ENCODE measurements at places on chromosomes 4 and X.

- DNase-seq, result no peak
Measured at GRCh38 chr4:25271866-25272265, 38.0 kb downstream of the PI4K2B start.

DNA sequence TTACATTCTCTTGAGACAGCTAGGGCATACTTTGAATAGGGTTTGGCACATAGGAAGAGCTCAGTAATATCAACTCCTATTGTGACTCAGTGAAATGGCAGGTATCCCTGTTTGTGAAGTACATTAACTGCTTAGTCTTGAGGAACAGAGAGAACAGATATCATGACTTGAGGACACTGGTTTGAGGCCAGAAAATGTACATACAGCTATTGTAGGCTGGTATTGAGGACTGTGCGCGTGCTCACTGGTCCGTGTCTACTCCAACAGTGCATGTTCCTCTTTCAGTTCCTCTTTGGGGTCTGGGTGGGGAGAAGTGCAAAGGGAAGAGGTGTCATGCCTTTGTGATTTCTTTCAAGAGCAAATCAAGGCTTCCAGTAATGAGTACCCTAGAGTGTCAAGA is 34.6 kb upstream of the TBC1D9 start:
- no peak for DNase-seq

GRCh38 chr4:81635739-81636138 is 164.0 kb upstream of the RASGEF1B start:
- DNase-seq, result no peak

- DNase-seq, result no peak
Measured at GRCh38 chrX:7515681-7516413, 327.1 kb upstream of the VCX start.

DNA sequence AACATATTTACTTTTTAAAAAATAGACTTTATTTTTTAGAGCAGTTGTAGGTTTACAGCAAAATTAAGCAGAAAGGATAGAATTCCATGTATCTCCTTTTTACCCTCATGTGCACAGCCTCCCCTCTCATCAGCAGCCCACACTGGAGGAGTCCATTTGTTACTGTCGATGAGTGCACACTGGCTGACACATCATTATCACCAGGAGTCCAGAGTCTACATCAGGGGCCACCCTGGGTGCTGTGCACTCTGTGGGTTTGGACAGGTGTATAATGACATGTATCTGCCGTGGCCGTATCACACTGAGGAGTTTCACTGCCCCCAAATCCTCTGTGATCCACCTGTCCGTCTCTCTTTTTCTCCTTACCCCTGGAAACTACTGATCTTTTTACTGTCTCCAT is 26.3 kb downstream of the TBC1D14 start:
- DNase-seq, result no peak

- DNase-seq, result no peak
Measured at GRCh38 chr4:113809311-113809710, 47.8 kb upstream of the CAMK2D start.

- DNase-seq, result no peak
Measured at GRCh38 chrX:68807818-68808217, 21.0 kb upstream of the EFNB1 start.

- no peak for DNase-seq
Measured at GRCh38 chrX:44330227-44330626, 13.2 kb downstream of the EFHC2 start.

DNA sequence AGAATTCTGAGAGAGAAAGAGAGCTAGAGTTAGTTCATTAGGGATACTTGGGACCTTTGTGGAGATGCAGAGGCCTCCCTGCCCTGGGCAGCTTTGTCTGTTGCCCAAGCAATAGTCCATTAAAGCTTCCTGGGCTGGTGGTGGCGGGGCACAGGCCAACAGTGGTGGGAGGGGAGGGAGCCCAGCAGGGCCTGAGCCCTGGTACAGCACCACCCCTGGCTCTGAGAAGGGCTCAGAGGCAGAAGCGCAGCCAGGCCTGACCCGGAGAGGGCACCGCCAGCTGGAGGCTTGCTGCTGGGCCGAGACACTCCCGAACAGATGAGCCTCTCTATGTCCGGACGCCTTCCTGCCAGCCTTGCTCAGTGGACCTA is 65.3 kb downstream of the EFNB1 start:
- no peak for DNase-seq

GRCh38 chr4:41365681-41366080 is 109.0 kb downstream of the UCHL1 start:
- no peak for DNase-seq

Measured in stimulated activated CD4-positive, alpha-beta T cell treated with anti-CD3 and anti-CD28 coated beads, TNF-alpha, amount 100 ng/mL, for 4 hours (primary cell).